ENCODE measurements at places on chromosomes 1 and 21. TPM values are rescaled to one million over a fixed set of nuclear protein-coding genes. Genes with fewer than 3 reads are reported as not detected.

DNA sequence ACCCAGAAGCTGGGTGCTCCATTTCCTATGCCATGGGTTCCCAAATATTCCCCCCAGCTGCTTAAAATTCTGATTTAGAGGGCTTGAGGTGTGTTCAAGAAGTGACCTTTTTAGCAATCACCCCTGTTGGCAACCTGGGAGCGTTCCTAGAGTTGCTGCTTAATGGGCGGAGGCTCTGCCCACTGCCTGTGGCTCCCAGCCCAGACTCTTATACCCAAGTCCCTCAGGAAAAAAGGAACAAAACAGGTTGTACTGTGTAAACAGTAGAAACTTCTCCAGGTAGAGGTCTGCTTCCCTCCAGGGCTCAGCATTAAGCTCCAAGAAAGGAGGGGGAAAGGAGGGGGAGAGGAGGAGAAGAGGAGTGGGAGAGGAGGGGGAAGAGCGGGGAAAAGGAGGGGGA, 14.6 kb upstream of the TENT5C start:
- no peak for DNase-seq

Gene SPRR3
- not detected for polyA plus RNA-seq

DNA sequence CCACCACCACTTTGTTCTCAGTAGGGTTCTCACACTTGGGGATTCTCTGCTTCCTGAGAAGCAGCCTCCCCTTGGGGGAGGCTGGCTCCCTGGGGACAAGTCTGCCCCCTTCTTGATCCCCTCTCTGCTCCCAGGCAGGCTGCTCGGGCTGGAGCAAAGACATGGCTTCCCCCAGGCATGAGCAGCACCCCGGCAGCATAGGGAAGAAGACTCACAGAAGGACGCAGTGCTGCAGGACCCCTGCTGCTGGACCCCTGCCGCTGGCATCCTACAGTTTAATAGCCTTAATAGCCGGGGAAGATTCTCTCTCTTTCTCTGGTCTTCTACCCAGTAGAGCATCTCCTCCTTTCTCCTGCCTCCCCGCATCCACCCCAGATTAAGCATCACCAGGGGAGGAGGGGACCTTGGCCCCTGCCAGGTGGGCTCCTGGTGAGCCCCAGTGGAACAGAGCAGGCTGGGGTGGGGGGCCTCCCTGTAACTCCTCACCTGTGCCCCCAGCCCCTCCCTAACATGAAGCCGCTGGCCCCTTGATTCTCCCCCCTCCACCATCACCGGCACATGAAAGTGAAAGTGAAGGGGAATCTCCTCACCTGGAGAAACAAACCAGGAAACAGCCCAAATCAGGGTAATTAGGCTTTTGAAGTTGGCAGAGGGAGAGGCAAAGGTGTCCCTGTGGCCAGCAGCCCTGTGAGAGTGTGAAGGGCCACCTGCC, 2.5 kb downstream of the WNT3A start:
- no peak for DNase-seq

DNA sequence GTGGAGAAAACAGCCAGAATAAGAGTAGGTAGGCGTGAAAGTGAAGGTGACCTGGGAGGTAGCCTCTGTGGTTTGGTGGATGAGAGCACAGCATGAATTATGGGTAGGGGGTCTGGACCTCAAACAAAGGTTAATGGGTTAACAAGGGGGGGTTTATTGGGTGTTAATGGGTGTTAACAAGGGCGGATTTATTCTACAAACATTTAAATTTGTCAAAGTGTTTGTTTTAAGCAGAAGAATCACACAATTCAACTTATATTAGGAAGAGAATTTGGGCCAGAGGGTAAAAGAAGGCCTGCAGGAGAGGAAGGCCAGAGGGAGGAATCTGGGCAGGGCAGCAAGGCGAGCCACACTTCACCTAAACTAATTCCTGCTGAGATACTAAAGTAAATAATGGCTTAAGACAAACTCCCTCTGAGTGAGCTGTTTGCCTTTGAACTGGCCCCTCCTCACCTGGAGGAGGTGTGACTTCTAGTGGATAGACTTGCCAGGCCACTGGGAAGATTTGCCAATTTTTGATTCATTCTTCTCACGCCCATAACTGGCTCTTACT, 191.7 kb downstream of the GIPC2 start:
- no peak for DNase-seq

Gene TRNP1
- polyA plus RNA-seq, result 50.7 TPM

Gene CRABP2
- 12.8 TPM for polyA plus RNA-seq

DNA sequence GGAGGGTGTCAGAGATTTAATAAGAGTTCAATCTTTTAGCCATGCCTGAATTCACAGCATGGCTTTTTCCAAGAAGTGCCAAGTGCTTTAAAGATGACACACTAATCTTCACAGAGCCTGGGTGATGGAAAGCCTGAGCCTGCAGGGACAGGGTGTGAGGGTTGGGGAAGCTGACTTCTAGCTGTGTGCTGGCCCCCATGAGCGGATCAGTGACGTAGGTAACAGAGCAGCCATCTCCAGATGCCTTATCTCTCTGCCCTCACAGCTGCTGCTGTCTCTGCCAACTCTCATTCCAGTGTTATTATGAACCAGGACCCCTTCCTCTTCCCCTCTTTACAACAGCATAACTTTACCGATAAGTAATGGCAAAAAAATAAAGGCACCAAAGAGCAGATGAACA, 30.6 kb downstream of the FAM78B start:
- DNase-seq, result no peak

DNA sequence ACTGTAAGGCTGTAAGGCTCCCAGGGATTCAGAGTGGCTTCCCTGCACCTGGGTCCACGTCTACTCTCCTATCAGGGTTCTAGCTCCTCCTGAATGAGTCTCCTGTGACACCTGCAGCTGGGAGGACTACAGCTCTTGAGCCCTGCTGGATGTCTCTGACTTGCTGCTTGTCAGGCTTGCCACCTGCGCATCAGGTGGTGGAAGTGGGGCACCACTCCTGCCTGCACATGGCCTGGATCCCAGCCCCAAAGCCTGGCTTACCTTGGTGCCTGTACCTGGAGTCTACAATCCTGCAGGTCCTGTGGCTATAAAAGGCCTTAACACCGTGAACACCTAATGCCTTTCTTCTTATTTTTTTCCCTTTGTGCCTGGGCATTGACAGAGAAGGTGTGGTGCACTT, 82.2 kb downstream of the FAM78B start:
- DNase-seq, result no peak

DNA sequence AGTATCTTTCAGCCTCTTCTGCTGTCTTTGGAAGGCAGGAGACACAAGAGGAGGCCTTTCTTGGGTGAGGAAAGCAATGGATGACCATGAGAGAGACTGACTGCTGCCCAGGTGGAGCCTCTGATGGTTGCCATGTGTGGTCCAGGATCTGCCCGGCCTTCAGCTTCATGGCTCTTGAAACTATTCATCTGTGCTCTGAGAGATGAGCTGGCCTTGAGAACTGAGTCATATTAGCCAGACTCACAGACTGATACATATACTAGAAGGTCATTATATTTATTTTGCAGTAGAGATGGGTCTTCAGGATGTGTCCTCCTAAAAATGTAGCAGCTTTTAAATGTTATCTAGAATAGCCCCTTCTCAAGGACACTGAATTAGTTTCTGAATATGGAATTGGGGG, 33.7 kb downstream of the PTGFRN start:
- DNase-seq, result no peak

DNA sequence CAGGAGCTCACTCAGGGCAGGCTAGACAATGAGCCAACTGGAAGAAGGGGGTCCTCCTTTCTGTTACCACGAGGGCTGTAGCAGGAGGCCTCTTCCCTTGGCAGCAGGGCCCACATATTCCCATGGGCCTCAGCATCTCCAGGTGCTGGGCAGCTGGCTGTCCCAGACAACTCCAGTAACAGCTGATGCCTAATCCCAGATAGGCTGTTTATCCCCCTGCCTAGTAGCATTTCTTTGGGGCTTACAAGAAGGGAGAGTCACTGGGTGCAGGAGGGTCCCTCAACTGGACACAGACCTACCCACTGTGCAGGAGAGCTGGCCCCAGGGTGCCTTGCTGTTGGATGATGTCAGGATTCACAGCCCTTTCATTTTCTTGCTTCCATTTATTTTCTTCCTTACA, 278.2 kb downstream of the DSCAM start:
- no peak for DNase-seq

- no peak for DNase-seq
Measured at GRCh38 chr21:39087238-39088030, 95.8 kb downstream of the PSMG1 start.

DNA sequence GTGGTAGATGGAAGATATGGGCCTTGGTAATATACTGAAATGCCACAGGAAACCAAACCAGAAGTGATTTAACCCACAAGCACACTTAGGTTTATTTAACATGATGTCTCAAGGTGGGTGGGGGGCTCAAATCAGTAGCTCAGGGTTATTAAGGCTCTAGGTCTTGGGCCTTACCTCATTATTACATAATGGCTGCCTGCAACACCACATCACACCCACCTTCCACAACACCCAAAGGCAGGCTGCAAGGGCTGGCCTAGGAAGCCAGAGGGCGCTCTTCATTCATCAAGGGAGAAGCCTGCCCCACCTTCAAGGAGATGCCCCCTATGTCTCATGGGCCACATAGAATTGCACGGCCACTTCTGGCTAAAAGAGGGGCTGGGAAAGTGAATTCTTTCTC, 6.0 kb downstream of the TFF1 start:
- no peak for DNase-seq

DNA sequence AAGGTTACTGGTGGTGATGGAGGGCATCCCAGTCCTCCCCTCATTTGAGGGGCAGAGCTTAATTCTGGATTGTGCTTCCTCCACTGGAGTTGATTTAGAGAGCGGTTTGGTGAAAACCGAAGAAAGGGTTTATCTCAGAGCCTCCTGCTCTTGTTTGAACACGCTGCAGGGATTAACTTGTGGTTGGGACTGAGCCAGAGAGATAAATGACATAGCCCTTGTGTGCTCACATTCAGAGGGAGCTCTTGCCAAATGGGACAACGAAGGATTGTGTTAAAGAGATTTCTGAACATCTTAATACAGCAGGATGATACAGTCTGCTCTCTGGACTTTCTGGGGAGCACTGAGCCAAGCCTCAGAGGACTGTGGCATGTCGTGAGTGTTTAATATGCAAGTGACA, 308.2 kb downstream of the DISC1 start:
- DNase-seq, result no peak

Gene WNT4
- polyA plus RNA-seq, result not detected

- DNase-seq, result no peak
Measured at GRCh38 chr1:35499652-35500176, 57.5 kb downstream of the KIAA0319L start.

DNA sequence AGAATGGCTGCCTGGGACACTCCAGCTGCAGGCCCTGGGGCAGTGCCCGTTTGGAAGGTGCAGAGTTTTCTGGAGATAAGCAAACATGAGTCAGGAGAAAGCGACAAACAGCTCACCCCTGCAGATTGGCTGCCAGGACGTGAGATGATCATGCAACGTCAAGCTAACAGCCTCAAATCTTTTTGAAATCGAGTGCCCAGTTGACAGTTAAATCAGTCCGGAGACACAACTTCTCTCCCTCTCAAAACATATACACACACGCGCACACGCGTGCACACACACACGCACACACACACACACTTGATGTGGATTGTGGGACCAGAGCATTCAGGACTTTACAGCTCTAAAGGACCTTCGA, 49.4 kb downstream of the TENT5C start:
- DNase-seq, result no peak

GRCh38 chr1:25566176-25566729, 22.8 kb downstream of the LDLRAP1 start:
- DNase-seq, result no peak

GRCh38 chr1:239288820-239289554, 97.4 kb upstream of the CHRM3 start:
- DNase-seq, result no peak

GRCh38 chr1:151570819-151571218, 30.7 kb downstream of the TUFT1 start:
- no peak for DNase-seq

DNA sequence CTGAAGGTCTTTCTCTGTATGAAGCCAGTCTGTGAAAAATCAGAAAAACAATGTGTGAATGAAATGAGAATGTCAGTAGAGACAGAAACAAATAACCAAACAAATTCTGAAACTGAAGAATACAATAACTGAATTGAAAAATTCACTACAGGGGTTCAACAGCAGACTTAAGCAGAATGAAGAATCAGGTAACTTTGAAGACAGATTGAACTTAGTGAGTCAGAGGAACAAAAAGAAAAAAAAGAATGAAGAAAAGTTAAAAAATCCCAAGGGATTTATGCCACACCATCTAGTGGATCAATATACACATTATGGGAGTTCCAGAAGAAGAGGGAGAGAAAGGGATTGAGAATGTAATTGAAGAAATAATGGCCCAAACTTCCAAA, 14.6 kb downstream of the ZNF691 start:
- no peak for DNase-seq

GRCh38 chr1:20233394-20233793, 47.1 kb upstream of the PLA2G2C start:
- no peak for DNase-seq

Gene NOTCH2NLA
- 33.5 TPM for polyA plus RNA-seq

DNA sequence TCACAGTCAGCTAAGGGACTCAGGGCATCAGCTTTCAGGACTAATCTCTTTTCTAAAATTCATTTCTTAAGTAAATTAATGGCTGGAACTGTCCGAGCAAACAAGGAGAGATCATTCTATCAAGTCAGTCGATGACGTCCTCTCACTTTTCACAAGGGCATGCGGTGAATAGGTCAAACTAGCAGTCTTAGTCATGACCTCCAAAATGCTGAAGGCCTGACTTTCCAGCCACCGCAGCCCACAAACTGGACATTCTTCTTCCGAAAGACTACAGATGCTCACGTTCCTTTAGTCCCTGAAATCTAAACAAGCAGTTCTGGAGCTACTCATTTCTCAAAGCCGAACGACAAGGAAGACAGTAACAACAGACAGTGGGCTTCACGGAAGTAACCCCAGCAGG, 127.9 kb downstream of the TIAM1 start:
- DNase-seq, result no peak

GRCh38 chr1:245611251-245611650, 456.5 kb downstream of the KIF26B start:
- DNase-seq, result no peak

Gene GNAT2
- not detected for polyA plus RNA-seq

Gene TEX38
- polyA plus RNA-seq, result not detected

DNA sequence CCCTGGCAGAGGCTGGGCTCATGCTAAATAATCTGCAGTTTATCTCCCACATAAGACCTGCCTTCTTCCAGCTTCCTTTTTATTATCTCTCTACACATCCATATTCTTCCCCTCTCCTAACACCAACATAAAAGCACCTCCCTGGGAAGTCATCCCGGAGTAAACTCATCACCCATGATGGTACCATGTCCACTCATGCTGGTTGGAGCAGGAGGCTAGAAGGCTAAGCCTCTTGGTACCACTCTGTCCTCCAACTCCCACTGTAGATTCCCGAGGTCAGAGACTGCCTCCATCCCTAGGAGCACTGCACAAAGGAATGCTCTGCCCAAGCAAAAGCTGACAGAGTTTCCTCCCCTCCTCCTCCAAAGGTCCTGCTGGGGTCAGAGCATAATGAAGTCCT, 4.2 kb downstream of the DENND2D start:
- DNase-seq, result no peak

Gene CLEC20A
- polyA plus RNA-seq, result not detected

DNA sequence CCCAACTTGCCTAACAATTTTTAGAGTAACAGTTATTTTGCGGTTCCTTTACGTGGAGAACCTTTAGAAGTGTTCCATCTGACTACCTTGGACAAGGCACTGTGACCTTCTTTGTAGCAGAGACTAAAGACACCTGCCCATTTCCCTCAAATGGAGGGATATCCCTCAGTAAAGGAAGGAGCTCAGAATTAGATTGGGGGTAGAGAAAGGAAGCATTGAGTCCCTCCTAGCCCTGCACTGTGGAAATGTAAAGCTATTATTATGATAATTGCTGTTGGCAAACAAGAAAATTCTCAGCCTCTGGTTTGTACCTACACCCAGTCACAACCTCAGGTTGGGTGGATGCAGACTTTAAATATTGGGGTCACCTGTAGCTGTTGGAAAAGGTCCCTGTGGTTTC, 72.6 kb upstream of the MACF1 start:
- DNase-seq, result no peak

Gene ZBTB48
- 8.8 TPM for polyA plus RNA-seq

Data from AG04450 (cell line).